Right ventricle myocardium inferior (tissue), 1 donor: ENCODE measurements at places on chromosomes 16 and 17. TPM values are rescaled to one million over a fixed set of nuclear protein-coding genes. Genes with fewer than 3 reads are reported as not detected.

Gene DOC2A
- 0.35 TPM for total RNA-seq

- DNase-seq = no peak
Measured at GRCh38 chr16:4293822-4294457, 21.1 kb upstream of the TFAP4 start.

GRCh38 chr17:83090444-83091256 is 11.2 kb downstream of the METRNL start:
- no peak for DNase-seq

Gene OR2C1
- total RNA-seq = not detected

DNA sequence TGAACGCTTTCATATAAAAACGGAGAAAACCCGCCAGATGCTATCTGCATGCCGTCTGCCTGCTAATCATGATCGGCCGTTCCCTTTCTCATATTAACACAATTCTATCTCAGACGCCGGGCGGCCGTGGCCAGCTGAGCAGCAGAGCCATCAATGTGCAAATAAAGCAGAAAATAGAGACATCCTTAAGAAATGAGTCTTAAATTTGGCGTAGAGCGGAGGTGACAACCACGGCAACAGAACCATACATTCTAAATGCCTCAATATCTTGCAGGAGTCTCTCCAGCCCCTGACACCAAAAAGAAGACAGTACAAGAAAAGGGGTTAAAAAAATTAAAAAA is 2.7 kb upstream of the IRX5 start:
- DNase-seq = no peak

GRCh38 chr17:57874434-57875289 is 24.8 kb upstream of the MRPS23 start:
- peak; percentile 89 for DNase-seq

DNA sequence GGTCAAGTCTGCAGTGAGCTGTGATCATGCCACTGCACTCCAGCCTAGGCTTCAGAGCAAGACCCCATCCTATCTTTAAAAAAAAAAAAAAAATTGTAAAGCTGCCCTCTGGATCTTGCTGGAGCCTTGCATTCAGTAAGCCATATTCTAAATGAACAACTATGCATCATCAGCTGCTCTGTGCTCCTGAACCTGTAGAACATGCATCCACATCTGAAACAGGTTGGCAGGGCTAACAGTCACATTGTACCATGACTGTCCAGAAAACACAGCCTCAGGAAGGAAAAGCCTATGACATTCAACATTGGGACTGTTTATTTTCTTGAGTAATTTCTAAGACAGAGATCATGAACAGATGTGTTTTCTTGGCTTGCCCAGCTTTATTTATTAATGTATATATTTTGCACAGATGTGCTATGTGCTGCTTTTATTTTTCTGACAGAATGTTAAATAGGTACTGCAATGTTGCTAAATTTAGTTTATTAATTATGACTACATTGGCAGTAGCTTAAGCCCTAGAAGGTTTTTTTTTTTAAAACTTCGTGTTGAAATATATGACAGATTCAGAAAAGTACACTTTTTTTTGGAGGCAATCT is 19.8 kb downstream of the ACSF2 start:
- no peak for DNase-seq

DNA sequence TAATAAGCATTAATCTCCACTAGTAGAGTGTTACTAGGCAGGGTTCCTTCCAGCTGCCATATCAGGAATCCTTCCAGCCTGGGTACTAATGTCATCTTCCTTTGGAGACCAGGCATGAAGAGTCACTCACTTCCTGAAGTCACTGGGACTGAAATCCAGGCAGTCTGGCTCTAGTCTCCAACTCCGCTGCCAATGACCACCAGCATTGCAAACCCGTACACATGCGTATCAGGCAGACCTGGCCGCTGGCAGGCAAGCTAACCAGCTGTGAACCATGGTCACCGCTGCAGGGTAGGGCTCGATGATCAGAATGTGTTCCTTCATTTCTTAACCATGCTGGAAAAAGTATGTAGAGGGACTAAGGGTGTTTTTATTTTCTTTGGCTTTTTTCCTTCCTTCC is 255.5 kb downstream of the CDH13 start:
- no peak for DNase-seq

Gene TP53TG3D
- total RNA-seq = 1.1 TPM

GRCh38 chr17:29084541-29085146 is 41.7 kb downstream of the PIPOX start:
- DNase-seq = no peak

Gene BAHCC1
- total RNA-seq = 9.9 TPM

DNA sequence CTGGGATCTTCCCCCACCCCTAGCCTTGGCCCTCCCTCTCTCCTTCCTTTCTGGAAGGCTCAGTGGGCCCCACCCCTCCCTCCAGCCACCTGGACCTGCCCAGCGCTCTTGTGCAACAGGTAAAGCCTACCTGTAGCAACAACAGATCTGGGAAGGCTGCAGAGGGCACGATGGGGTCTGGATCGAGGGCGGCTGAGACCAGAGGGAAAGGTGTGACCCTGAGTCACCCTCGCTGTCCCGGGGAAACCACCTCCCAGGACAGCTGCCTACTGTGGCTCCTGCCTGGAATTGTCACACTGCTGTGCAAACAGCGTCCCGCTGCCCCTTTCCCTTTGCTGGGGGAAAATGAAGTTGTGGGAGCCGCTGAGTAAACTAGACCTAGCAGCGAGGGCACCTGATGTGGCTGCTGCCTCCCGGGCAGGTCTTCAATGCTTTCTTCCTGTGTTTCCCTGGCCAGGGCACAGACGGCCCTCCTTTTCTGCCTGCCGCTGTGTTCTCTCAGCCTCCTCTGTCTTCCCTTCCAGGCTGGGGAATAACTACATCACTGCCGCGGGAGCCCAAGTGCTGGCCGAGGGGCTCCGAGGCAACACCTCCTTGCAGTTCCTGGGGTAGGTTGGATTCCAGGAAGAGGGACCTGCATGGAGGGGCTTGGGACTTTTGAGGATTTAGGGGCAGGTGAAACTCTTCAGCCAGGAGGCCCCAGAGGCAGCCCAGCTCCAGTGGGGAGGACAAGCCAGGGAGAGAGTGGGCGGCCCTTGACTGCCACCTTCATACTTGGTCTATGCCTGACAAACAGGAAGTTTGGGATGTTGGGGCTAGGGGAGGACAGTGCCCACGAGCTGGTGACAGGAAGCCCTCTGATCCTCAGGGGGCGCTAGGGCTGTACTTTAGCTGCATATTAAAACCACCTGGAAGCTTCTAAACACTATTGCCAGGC is 22.2 kb upstream of the CYLD start:
- DNase-seq = no peak

GRCh38 chr17:27341041-27341471 is 47.1 kb downstream of the WSB1 start:
- no peak for DNase-seq
